ENCODE measurements at places on chromosomes 3 and 15.

- DNase-seq = no peak
These were observed 449.9 kb upstream of the NAALADL2 start for GRCh38 chr3:174409086-174409743.

GRCh38 chr3:168341192-168341815 lies 245.6 kb upstream of the GOLIM4 start:
- DNase-seq = no peak

- DNase-seq = no peak
These were observed 54.4 kb upstream of the HEG1 start for GRCh38 chr3:125110016-125110875.

- DNase-seq = no peak
These were observed 128.3 kb upstream of the ARHGEF3 start for GRCh38 chr3:56929809-56930615.

DNA sequence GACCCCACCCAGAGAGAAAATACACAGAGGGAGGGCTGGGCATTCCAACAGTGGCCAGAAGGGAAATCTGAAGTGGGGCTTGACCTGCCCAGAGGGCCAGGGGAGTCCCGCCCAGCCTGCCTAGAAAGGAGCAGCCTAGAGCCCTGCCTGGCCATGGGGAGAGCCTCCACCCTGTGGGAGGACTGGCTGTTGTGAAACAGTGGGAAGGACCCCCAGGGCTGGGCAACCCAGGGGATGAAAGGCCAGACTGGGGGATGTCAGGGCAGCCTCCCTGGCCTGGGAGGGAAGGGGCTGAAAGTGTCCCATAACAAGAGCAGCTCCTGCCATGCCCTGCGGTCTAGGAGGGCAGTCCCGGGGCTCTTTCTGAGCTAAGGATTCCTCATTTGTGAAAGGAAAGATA lies 69.0 kb downstream of the SLC12A8 start:
- DNase-seq = no peak

GRCh38 chr3:183285318-183285717 lies 32.3 kb downstream of the B3GNT5 start:
- no peak for DNase-seq

- DNase-seq = no peak
These were observed 242.5 kb upstream of the TBL1XR1 start for GRCh38 chr3:177439694-177440269.

- DNase-seq = no peak
These were observed 152.1 kb upstream of the THRB start for GRCh38 chr3:24646790-24647189.

DNA sequence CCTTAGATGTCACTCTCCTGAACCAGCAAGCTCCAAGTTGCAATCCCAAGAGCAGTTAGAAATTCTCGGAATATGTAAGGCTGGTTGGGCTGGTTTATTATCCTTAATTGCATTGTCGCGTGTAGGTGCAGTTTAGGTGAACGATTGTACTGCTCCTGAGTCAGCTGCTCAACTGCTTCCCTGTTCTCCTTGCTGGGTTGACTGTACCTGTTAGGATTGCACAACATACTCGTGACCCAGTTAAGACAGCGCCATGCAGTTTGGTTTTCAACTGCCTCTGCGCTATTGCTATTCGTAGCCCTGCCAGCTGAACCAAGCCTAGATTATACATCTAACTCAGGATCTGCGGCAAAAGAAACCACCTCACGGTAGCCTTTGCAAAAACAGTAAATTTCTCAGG lies 41.0 kb downstream of the BCL2L10 start:
- no peak for DNase-seq

GRCh38 chr3:179801263-179801662 lies 148.4 kb downstream of the USP13 start:
- DNase-seq = no peak

DNA sequence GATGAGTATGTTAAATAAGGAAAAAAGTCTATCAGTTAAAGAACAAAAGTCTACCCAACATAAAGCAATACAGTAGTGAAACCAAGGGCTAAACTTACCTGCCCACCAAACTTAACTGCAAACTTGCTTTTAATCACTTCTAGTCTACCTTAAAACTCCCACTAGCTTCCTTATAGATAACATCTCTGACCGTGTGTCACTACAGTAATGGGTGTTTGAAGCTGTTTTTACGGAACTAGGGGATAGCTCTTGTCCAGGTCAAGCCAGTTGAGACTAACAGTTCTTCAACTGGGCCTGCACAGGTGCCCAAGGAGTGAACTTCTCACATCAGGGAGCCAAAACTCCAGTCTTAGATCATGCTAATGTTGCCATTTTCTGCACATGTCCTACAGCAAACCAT lies 132.3 kb downstream of the ZNF385D start:
- DNase-seq = no peak

GRCh38 chr15:81271761-81272644 lies 51.9 kb downstream of the STARD5 start:
- DNase-seq = no peak

- DNase-seq = no peak
These were observed 28.9 kb downstream of the TKT start for GRCh38 chr3:53226841-53227407.

DNA sequence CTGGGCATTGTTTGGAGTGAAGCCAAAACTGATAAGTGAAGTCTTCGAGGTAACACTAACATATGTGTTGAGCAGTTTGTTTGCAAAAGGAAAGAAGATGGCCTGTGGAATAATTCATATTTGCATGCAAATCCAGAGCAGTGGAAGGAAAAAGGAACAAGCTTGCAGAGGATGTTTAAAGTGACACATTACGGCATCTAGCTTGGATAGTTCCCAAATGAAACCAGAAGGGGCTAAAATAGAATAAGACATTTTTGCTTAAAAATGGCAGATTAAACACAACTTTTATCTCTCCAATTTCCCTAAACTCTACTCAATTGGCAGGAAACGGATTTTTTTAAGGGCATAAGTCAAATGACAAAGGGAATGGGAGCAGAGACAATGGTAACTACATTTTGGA lies 25.4 kb upstream of the RYK start:
- DNase-seq = no peak

DNA sequence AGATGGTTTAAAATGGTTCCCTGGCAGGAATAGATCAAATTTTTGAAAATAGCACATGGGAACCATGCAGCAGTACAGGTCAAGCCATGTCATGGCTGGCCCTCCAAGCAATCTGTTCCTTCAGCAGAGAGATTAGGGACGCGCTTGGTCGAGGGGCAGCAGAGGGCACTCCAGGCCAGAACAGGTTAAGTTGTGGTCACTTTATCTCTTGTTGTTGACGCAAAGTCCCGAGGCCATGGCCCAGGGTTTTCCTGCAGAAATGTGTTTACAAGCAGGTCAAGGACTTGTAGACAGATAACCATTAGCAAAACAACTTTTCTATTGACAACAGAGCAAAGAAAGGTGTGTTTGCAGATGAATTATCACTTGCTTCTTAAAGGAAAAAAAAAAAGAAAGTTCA lies 570.0 kb upstream of the NR2F2 start:
- no peak for DNase-seq

GRCh38 chr3:149610351-149611105 lies 47.3 kb downstream of the WWTR1 start:
- DNase-seq = no peak

DNA sequence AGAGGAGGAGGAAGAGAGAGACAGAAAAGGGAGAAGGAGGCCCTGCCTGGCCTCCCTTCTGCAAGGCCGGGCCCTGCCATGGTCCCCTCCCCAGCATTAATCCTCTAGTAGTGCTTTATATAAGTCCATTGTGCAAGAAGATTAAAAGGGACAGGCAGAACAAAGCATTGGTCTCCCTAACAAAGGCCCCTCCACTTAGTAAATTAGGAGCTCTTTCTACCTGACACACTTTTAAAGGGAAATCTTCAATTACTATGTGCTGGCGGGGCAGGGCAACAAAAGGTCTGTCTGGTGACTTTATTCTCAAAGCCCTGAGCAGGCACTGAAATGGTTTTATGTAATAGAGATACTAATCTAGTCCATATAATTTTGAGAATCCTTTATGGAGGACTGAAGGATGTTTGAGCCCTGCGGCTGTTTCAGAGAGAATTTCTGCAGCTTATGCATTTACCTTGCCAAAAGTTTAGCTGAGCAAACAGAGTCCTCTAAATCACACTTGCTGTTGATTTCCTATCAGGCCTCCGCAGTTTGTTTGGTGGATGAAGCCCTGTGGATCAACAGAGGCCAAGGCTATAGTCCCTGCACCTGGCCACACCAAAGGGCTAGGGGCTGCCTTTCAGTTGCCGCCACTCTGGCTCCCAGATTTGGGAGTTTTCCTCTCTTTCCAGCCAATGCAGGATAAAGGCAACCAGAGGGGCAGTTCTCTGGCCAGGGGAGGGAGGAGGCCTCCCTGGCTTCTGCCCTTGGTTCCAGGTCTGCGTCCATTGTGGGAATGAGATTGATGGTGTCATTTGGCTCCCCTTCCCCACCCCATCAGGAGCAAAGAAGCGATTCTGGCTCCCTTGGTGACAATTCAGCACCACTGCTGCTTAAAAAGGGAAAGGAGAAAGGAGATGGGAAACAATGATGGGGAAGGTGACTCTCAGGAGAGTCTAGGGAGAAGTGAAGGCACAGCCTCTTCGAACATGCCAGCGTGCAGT lies 148.0 kb downstream of the MEGF11 start:
- DNase-seq = no peak

DNA sequence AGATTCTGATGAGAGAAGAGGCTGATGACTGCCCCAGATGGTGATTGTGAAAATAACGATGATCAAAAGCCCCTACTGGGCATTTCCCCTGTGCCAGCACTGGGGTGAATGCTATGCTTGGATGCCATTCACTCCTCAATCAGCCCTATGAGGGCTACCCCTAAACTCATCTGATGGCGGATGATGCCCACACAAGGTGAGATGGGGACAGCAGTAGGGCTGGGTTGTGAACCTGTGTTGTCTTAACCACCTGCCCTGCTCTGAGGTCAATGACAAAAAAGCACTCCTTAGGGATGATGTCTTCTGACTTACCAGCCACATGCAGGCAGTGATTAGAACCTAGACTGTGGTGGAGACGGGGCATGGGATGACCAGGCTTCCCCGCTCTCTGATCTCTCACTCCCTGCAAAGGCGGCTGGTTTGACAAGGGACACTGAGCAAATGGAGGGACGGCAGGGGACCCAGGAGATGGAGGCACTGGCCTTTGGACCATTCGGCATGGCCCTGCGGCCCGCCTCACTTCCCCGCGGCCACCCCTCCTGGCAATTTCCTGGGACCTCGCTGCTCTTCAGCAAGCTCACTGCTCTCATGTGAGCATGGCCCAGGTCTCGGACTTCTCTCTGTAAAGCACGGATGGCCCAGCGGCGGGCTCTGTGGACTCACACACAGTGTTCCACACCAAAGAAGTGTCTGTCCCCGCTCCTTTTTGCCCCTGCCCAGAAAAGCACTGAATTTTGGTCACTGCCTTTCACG lies 251.4 kb upstream of the LYSMD4 start:
- DNase-seq = no peak

DNA sequence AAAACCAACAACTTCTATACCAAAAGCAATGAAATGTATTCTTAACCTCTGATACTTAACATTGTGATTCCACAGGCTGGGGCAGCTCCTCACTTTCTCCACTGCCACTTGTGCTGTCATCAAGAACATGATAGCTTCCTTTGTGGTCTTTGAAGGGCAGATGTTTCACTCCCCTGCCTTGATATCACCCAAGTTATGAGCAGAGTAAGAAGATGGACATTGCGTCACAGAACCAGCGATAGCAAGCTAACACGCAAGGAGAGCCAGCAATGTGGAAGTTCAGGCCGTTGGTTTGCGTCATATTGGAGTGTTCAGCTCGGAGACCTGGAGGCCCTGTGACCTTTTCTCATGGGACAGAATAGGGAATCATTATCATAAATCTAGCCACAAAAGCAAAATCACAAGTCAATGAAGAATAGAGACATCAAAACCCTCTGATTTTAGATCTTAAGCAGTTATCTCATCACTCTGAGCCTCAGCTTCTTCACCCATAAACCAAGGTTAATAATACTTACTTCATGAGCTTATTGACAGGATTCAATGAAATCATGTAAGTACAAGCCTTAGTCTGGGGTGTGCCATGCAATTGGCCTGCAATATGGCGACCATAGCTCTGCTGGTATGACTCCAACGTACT lies 183.8 kb upstream of the THBS1 start:
- no peak for DNase-seq

- DNase-seq = no peak
These were observed 434.5 kb upstream of the RGMA start for GRCh38 chr15:93523481-93523880.

DNA sequence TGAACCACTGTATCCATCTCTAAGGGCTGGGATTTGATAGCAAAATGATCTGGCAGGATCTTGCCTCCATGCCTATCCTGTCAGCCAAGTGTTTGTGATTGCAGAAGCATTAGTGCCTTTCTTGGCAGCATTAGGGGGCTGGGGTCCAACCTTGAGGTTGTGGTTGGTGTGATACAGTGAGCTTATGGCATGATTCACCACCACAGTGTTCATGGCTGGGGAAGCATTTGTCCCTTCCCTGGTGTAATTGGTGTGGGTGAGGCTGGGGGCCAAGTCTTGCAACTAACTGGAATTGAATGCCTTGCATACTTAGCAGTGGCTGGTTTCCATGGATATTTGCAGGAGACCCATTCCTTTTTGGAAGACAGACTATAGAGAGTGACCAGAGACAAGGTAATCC lies 271.0 kb upstream of the TBL1XR1 start:
- DNase-seq = no peak

- DNase-seq = no peak
These were observed 1.4 kb downstream of the RPSA start for GRCh38 chr3:39407773-39408492.

DNA sequence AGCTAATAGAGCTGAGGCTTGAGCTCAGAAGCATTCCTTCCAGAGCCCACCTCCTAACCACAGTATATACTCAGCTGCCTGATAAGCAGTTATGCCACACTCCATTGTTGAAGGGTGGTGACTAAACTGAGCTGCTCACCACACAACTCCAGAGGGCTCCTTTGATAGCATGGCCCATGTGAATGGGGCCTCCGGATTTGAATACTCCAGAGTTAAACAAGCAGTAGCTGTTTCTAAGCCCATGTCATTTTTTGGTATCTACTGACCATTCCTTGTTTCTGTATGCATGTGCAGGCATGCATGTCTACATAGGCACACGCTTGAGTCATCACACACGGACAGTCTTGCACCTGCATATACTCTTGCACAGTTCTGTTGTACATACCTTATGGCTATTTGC lies 28.9 kb downstream of the IGSF10 start:
- no peak for DNase-seq

DNA sequence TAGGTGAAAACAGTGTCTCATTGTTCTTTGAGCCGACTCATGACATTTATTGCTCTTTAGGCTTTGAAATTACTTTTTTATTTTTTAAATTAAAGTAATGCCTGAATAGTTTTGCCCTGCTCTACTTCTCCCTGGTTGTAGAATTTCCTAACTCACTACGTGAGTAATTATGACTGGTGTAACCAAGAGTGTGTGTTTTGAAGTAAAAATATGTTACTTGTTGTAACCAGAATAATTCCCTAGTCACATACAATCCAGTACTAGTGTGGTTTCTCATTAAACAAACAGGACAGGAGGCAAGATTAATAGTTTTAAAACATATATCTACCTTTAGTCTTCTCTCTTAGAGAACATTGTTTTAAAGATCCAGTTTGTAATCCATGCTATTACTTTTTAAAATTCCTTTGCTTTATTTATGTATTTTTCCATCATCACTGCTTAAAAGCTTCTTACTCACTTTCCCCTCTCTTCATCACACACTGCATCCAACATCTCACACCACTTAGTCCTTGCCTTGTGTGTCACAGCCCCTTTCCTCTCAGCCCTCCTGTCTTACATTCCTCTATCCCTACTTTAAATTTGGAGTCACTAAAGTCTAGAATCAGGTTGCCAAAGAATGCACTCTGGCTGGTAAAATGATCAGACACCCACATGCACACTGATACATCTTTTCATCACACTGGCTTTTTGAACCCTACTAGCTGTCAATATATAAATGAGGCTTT lies 219.7 kb downstream of the WNT5A start:
- no peak for DNase-seq

- no peak for DNase-seq
These were observed 40.0 kb downstream of the DCUN1D1 start for GRCh38 chr3:182940266-182940808.
